GM12891 (cell line): ENCODE measurements at places on chromosomes 4 and X.

GRCh38 chrX:44012484-44013096, 39.4 kb upstream of the NDP start:
- no peak for DNase-seq

GRCh38 chr4:123363729-123364128, 32.9 kb upstream of the SPRY1 start:
- DNase-seq: no peak

- DNase-seq: no peak
Measured at GRCh38 chr4:11138964-11139363, 289.7 kb downstream of the HS3ST1 start.

GRCh38 chr4:17780501-17781299, 721 bp downstream of the FAM184B start:
- no peak for DNase-seq

DNA sequence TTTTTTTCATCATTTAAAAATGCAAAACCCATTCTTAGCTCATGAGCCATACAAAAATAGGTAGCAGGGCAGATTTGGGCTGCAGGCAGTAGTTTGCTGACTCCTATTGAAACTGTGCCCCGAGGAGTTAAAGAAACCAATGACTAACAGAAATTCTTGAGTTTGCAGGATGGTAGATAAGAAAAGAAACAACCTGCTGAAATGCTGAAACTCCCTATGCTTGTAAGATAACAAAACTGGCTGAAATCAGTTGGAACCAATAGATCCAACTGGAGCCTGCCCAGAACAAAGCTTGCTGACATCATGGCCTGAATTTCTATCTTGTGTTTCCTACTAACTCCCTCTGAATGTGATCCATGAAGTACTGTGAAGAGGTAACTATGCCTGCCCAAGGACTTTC, 68.6 kb downstream of the ANOS1 start:
- no peak for DNase-seq

GRCh38 chr4:139299536-139299935, 1.8 kb upstream of the NAA15 start:
- no peak for DNase-seq

DNA sequence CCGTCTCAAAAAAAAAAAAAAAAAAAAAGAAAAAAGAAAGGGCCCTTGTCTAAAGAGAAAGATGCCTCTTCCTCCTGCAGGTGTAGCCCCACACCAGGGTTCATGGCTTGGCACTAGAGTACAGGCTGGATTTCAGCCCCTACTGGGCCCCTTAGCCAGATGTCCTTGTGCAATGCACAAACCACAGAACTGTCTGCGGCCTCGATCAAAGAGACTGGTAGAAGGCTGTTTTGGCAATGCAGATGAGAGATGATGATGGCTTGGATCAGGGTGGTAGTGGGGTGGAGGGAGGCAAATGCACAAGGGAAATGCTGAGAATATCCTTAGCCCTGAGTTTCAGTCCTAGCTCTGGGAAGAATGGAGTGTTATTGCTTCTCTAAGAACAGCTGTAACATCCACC, 26.5 kb upstream of the TSR2 start:
- no peak for DNase-seq

GRCh38 chrX:122219735-122220134, 964.3 kb upstream of the GRIA3 start:
- DNase-seq: no peak

DNA sequence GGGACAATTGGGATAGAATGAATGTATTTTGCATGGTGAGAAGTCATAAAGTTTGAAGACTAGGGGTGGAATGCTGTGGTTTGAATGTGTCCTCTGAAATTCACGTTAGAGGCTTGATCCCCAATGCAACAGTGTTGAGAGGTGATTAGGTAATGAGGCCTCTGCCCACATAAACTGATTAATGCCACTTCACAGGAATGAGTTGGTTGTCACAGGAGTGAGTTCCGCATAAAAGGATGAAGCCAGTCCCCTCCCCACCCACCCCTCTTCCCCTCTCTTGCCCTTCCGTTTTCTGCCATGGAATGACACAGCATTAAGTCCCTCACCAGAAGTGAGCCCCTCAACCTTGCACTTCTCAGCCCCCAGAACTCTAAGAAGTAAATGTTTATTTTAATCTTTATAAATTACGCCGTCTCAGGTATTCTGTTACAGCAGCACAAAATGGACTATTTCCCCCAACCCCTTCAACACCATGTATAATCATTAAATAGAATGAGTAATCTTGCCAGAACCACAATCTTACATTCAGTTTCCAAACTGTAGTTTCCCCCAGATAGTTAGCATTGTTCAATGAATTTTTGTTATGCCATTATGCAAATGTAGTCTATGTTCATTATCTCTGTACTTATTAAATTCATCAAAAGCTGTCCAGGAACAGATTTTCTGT, 5.5 kb upstream of the MMAA start:
- no peak for DNase-seq

- no peak for DNase-seq
Measured at GRCh38 chrX:149908308-149908707, 21.1 kb upstream of the HSFX4 start.

- DNase-seq: no peak
Measured at GRCh38 chr4:106986486-106986885, 49.6 kb downstream of the DKK2 start.

DNA sequence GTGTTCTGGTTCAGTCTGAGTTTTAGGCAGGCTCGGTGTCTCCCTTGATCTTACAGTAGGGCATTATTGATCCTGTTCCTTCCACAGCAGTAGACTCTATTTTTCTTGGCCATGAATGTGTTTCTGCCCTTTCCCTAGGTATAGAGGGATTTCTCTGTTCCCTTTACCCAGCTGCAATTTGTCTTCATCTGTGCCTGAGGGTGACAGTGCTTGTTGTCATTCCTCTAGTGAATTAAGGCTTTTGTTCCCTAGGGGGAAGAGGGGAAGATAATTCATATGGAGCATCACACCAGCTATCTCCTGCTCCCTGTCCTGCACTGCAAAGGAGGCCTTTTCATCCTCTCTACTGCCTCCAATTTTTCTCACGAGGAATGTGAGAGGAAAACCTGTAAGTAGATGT, 39.7 kb upstream of the CXorf51A start:
- DNase-seq: no peak

- DNase-seq: no peak
Measured at GRCh38 chr4:55038176-55038890, 87.1 kb downstream of the KDR start.

- no peak for DNase-seq
Measured at GRCh38 chrX:149641835-149642234, 10.2 kb upstream of the TMEM185A start.

DNA sequence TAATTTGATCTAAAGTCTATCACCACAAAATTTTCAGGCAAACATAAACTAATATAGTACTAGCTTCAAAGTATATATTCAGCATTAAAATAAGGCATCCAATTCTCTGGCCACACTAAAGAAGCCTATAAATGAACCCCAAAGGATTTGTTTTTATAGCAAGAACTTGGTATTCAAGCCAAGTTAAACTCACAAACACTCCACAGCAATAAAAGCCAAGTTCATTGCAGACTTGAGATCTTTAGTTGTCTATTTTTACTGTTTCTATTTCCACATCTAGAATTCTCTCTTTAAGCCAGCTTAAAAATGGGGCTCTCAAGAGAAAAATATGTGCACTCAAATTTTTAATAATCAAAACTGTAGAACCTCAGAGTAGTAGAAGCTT, 51.1 kb downstream of the WDFY3 start:
- DNase-seq: no peak

- no peak for DNase-seq
Measured at GRCh38 chr4:110898290-110898689, 275.4 kb upstream of the PITX2 start.

DNA sequence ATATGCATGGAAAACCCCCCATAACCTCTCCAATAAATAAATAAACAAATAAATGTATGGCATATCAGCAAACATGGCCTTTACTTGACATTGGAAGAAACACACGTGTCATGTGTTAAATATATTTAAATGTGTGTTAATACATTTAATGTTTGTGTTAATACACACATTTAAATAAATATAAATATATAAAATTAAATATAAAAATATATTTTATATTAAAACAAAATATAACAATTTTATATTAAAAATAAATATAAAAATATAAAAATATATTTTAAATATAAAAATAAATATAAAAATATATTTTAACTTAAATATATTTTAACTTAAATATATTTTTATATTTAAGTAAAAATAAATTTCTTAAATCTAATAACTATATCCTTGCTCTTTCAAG, 187.6 kb upstream of the CXXC4 start:
- no peak for DNase-seq

- DNase-seq: no peak
Measured at GRCh38 chrX:54920610-54921426, at the start of gene TRO. TSS of gene TRO (plus strand) at chrX:54920824. CDS start at chrX:54922247, 1,423 bp downstream.

DNA sequence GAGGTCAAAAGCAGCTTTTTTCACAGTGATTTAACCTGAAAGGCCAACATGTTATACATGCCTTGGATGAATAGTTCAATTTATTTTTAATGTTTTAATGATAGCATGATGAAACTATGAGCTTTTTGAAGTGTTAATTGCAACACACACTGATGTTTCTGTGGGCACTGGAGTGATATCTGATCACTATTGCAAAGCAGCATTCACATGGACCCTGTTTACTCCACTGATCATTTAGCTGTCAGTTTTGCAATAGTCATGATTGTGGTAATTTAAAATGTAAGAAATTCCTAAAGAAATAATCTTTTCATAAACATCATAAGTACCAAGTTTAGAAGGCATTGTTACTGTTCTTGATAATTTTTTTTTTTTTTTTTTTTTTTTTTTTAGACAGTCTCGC, 74.1 kb downstream of the ARSJ start:
- no peak for DNase-seq

DNA sequence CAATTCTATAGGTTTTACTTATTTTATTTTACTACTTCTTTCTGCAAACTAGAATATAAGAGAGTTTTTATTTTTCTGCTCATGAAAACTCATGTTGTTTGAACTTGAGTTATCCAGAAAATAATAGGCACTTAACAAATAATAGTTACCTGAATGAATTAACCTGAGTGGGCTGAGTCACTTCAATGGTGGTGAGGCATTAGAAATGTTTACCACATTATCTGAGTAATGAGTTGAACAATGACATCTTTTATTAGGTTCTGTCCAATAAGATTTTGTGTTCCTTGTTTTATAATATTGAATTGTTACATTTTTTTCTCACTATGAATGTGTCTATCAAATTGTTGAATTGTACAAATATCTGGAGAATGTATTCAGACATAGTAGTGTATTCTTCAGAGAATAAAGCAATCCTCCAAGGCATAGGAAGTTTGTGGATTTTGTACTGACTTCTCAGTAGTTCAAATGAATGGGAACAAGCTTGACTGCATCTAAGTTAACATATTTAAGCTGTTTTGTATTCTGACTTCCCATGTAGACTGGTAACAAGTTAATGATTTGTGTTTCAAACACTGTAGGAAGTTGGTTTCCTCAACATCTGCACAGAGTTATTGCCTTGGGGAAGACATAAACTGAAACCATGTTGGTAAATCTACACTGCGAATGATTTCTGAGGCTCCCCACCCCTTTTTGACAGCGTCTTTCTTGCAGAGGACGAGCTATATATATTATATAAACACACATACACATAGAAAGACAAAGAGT, 1808.9 kb upstream of the TENM3 start:
- no peak for DNase-seq

- no peak for DNase-seq
Measured at GRCh38 chrX:83508006-83508405, at the start of gene POU3F4. TSS of gene POU3F4 (plus strand) at chrX:83508290. CDS start at chrX:83508325, 35 bp downstream.
